NCI-H1048 (cell line): ENCODE measurements at places on chromosomes 12 and 14.
A peak's percentile ranks its signal among the peaks of the same experiment; 100 is the strongest.

GRCh38 chr12:41932470-41932991 lies 212.1 kb downstream of the GXYLT1 start:
- no peak for DNase-seq

DNA sequence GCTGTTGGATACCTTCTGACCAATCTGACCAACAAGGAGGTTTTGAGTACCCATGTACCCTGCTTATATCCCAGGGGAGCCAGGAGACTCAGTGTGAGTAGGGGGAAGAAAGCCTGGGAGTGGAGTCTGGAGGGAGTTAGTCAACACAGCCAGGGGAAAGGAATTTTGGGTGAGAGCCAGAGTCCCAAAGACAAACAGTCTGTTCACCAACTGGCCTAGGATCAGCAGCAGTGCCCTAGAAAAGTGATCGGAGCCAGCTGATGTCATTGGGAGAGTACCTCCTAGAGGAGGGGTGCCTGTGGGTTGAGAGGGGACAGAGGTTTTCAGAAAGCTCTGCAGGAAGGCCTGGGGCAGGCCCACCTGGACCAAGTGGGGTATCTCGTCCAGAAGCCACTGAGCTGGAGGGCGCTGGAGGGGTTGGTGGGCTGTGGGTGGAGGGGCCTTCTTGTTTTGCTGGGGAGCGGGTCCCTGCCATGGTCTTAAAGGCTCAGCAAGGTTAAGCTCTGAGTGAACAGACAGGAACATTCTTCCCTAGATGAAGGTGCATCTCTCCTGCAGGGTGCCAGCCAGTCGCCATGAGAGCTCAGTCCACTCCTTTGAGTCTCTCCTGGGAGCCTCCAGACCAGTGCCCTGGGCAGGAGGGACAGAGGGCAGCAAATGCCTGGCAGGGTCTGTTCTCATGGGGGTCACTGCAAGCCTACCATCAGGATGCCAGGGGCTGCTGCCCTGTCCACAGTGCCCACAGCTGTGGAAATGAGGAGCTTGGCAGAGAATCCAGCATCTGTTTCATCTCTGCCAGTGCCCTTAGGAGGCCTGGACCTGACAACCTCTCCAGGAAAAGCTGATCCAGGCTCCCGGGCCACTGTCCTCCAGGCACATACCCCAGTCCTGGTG lies 63.6 kb downstream of the CHGA start:
- DNase-seq = no peak

DNA sequence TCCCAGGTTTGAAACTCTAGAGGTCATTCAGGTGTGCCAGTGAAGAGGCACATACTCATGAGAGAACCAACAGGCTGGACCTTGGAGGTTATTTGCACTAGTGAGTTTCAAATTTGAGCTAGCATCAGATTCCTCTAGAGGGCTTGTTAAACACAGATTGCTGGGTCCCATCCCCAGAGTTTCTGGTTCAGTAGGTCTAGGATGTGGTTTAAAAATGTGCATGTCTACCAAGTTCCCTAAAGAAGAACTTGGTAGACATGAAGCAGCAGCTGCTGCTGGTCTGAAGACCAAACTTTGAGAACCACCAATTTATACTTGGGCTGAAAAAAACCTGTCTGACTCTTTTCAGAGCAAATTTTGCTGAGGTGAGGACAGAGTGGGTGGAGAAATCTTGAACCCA lies 61.7 kb downstream of the SUSD6 start:
- DNase-seq = no peak

DNA sequence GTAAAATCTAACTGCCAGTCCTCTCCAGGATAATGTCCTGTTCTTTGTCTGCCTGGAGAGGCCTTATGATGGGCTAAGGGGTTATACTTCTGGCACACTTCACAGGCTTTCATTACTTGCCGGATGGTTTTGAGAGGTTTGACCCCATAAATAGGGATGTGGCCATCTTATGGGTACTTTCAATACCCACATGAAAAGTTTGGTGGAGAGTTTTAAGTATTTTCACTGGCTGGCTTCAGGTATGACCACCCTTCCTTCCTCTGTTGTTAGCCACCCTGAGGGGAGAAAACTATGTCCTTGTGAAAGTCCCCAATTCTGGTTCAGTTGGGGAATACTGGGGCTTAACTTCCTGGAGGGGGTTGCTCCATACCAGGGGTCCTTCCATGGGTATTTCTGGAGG lies 54.8 kb downstream of the ASCL4 start:
- no peak for DNase-seq

- DNase-seq = no peak
These were observed 16.6 kb downstream of the SIVA1 start for GRCh38 chr14:104769324-104770071.

- DNase-seq = no peak
These were observed 169.2 kb downstream of the PIK3C2G start for GRCh38 chr12:18430425-18431048.

- DNase-seq = no peak
These were observed 2.9 kb downstream of the NEK9 start for GRCh38 chr14:75123991-75124390.

DNA sequence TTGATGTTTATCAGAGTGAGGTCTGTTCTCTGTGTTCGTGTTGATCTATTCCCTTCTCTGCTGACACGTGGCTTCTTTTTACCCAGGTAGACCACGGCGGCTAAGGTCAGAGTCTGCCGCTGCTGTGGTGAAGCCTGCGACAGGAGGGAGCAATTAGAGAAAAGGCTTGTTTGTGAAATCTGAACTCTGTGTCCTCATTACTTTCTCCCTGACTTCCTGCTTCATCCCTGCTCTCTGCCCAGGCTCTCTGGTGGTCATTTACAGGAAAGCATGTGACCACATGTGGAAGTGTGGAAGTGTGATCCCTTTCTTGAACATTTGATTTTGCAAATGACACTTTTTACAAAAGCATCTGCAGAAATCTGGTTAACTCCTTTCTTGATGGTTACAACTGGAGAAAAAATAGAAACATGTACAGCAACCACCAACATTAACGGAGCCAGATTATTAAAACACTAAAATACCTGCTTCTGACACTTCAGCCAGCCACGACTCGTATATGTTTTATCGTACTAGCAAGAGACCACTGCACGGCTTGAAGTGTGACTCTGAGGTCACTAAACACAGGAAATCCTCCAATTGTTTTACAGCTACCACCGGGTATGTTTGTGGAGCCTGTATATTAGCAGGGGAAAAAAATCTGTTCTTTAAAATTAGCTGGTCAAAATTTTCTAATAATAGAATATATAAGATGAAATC lies 388.6 kb upstream of the TMPO start:
- DNase-seq = no peak

GRCh38 chr14:20329355-20329754 lies 3.7 kb downstream of the CCNB1IP1 start:
- DNase-seq = no peak

GRCh38 chr14:104872469-104873341 lies 7.6 kb downstream of the CEP170B start:
- DNase-seq = no peak

GRCh38 chr14:24425704-24426103 lies 3.8 kb downstream of the CBLN3 start:
- no peak for DNase-seq

DNA sequence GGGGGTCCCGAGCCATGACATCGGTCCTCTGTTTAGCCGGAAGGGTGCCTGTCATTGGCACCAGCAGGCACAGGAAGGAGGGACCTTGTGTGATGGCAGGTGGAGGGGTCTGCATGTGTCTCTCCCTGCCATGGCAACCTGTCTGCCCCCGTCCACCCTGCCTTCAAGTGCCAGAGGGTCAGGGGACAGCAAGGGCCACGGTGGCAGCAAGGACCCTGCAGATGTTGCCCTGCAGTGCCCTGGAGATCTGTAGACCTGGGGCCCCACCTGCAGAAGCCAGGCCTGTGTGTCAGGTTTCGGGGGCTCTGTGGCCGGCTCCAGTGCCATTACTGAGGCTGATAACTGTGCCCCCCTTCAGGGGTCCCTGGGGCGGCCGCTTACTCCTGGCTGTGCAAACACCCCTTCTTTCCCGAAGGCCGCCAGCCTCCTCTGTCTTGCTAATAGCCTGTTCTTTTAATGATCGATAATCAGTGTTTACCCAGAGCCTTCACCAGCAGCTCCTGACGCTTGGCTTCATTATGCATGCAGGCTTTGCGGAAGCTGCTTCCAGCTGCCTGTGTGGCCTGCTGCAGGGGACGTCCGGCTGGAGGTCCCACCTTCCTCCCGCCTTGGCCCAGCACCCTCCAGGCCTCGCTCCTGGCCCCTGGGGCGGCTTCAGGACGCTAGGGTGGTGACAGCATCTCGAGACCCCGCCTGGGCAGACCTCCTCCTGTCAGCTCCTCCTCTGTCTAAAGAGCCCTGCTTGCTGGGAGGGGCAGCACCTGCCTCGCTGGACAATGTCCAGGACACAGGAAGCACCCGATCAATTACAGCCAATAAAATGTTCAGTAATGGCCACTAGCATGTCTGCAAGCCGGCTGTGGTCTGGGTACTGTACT lies 153.0 kb downstream of the KIF26A start:
- no peak for DNase-seq

GRCh38 chr12:117158911-117159553 lies 31.2 kb downstream of the FBXO21 start:
- no peak for DNase-seq

DNA sequence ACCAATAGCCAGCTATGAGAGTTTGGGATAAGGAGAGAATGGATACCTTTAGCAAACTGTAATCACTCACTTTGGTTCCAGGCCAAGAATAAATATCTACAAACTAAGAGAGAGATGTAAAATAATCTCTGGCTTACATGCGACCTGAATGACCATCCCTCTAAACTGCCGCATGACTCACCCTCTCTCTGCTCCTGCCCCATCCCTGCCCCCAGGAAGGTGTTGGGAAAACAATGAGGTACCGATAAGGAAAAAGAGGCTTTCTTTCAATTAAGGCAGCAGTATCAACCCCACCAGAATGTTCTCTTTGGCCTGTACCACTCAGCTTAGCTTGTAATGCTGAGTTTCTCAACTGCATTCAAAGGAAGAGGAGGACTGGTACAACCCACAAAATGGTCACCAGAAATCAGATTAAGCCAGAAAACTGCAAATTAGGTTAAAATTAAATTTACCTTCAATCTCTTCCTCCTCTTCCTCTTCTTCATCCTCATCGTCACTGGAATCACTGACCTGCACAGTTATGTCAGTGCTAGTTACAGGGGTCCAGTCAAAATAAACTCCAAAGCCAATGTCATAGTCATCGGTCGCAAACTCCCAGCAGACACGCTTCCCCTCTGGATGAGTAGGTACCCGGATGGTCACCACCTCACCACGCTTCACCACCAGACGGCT lies 22.0 kb downstream of the GSTZ1 start:
- no peak for DNase-seq

GRCh38 chr12:127650626-127651025 lies 616.3 kb upstream of the TMEM132C start:
- DNase-seq = no peak

- no peak for DNase-seq
These were observed 123.6 kb upstream of the TSPAN8 start for GRCh38 chr12:71281425-71281824.

- no peak for DNase-seq
These were observed 15.4 kb upstream of the OAS1 start for GRCh38 chr12:112891093-112892024.

GRCh38 chr12:51823875-51824565 lies 24.5 kb downstream of the FIGNL2 start:
- peak; percentile 11 for DNase-seq

- no peak for DNase-seq
These were observed 74.7 kb downstream of the LLPH start for GRCh38 chr12:66055837-66056319.

DNA sequence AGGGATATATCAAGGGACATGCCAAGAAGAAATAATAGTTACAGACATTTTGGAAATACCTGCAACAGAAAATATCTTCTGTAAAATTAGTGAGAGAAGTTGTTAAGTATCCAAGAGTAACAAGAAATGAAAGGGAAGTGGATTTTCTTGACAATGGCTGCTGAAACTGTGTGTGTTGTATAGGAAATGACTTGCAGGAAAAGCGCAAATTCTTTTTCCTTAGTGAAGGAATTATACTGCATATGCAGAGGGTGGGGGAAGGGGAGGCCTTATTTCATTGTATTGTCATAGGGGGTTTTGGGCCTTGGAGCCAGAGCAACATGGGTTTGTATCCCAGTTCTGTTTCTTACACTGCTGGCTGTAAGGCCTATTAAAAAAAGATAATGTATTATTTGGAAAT lies 84.4 kb upstream of the DDHD1 start:
- no peak for DNase-seq

GRCh38 chr12:3218228-3219171 lies 141.3 kb downstream of the TSPAN9 start:
- DNase-seq = no peak

DNA sequence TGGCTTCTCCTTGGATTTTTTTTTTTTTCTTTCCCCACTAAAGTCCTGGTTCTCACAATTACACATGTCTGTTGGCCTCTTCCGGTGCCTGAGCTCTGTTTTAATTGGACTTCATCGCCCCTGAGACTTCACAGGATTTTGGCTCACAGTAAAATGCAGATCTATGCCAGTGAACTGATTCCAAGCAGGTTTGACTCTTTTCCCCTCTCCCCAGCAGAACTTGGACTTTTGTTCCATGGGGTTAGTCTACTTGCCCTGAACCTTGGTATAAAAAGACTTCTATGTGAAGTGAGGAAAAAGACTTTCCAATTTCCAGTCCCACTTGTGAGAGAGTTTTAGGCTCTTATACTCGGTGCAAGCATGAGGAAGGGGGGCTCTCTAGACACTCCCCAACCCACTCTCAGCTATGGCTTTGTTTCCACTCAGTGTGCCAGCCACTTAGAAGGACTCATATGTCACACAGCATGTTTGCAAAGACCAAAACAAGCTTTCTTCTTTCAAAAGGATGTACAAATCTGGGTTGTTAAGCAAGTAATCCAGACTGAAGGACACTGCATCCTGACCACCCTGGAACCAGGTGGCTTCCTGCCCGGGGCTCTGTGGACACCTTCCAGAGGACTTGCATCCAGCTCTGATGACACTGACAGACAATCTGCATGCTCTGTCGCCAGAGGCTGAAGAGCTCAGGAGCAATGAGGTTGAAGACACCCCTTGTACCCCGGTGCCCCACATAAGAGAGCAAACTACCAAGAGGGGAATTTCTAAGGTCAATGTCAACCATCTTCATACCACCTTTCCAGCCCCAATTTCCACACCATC lies 221.9 kb upstream of the EGLN3 start:
- DNase-seq = no peak

GRCh38 chr14:23114120-23114458 lies 5.0 kb downstream of the CEBPE start:
- no peak for DNase-seq

- no peak for DNase-seq
These were observed 20.1 kb upstream of the RTN1 start for GRCh38 chr14:59890676-59891075.

GRCh38 chr12:49965836-49966235 lies 4.2 kb downstream of the AQP5 start:
- DNase-seq = no peak

- no peak for DNase-seq
These were observed 56.3 kb upstream of the DAAM1 start for GRCh38 chr14:59131938-59132795.

DNA sequence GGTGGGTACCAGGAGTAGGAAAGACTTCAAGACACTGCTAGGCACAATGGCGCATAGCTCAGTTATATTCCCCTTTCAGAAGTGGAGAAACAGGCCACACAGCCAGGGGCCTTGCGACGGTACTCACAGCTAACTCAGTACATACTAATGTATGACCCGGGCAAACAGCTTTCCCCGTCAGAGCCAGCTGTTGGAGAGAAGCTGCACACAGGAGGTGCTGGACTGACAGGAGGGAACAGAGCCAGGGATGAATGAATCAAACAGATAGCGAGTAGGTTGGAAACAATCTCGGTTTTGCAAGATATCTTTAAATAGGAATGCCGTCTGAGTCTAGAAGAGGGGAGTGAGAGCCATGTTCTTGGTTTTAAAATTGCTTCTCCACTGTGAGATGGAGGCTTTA lies 45.5 kb downstream of the PRIMA1 start:
- no peak for DNase-seq
